Ureter (tissue), 1 donor: ENCODE measurements at places on chromosomes 12 and 14. TPM values are rescaled to one million over a fixed set of nuclear protein-coding genes. Genes with fewer than 3 reads are reported as not detected.

GRCh38 chr14:83780321-83780720, 1749.6 kb upstream of the FLRT2 start:
- DNase-seq, result no peak

DNA sequence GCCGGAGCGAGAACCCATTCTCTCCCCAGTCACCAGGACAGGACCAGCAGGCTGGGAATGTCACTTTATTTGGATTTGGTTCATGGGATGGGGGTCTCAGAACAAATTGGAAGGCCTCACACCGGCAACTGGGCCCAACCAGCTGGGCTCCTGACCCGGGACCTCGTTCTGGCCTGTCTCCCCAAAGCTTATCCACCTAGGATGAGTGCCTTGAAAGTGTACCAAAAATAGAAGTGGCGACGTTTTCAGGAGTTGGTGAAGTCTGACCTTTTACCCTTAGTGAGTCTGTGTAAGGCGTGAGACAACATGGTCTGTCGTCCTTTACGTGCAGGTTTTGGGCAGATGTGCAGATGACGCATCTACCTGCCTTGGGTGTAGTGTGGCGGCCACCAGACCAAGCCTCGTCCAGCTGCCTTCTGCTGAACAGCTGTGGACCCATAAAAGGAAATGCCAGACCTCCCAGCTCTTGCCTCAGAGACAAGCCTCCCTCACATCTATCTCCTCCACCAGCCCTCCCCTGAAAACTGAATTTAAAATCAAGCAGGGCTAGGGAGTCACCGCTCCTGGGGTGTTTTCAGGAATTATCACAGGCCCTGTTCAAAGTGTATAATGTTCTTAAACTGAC, 36.6 kb upstream of the CLMN start:
- DNase-seq, result no peak

DNA sequence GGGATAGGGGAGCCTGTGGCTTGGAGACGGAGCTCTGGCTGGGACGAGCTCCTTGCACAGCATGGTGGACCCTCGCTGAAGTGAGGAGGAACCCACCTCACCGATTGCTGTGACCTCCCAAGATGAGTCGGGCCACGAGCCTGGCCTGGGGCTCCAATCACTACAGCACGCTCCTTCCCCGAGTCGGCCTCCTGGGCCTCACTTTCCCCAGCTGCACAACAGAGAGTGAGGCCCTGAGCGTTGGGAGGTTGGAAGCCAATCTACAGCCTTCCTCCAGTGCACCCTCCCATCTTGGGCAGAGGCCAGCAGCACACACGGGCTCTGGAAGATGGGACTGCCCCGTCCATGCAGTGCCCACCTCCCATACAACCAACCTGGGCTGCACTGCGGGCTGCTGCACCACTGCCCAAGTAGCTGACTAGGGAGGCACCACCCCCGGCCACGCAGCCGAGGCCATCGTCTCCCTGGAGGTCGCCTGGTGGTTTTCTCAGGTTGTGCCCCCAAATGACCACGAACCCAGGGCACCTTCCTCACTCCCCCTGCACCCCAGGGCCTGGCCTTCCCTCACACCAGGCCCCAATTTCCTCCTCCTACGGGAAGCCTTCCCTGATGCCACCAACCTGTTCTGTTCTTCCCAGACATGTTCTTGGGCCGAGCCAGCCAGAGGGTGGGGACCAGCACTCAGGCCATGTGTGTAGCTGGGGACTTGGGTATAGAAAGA, 152.3 kb upstream of the C14orf180 start:
- DNase-seq, result no peak

The PZP gene
- 0.34 TPM for total RNA-seq

GRCh38 chr14:24310265-24310645, 315 bp downstream of the LTB4R2 start:
- DNase-seq, result no peak

The TAS2R30 gene
- 11.8 TPM for total RNA-seq

GRCh38 chr12:7959701-7960121, 23.7 kb upstream of the SLC2A3 start:
- DNase-seq, result no peak

DNA sequence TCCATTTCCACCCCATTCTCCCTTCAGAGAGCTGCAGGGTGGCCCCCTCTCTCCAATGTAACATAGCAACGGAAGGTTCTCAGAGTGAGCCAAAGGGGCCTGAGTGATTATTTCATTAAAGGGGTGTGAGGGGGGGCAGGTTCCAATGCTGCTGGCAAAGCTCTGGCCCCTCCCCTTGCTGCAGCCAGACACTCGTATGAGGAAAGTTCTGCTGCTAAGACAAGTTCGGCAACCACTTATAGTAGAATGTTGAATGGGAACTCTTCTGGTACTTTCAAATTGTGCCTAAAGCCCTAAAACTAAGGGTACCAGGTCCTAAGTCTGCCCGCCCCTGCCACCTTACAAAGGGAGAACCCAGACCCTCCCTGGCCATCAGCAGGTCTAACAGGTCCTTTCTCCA, 49.8 kb downstream of the PLEKHG3 start:
- DNase-seq, result no peak

GRCh38 chr12:63150713-63151622, at the start of gene AVPR1A:
Gene AVPR1A, minus strand, starts transcription at chr12:63151201. Its CDS starts 365 bp downstream, at chr12:63150836.
- DNase-seq, result peak; percentile 50

The SRSF5 gene
- total RNA-seq, result 377 TPM

- DNase-seq, result no peak
Observed at GRCh38 chr12:104495786-104496185, 39.0 kb downstream of the CHST11 start.

The OVCH1 gene
- total RNA-seq, result 0.18 TPM

The ALG10 gene
- 9.6 TPM for total RNA-seq

DNA sequence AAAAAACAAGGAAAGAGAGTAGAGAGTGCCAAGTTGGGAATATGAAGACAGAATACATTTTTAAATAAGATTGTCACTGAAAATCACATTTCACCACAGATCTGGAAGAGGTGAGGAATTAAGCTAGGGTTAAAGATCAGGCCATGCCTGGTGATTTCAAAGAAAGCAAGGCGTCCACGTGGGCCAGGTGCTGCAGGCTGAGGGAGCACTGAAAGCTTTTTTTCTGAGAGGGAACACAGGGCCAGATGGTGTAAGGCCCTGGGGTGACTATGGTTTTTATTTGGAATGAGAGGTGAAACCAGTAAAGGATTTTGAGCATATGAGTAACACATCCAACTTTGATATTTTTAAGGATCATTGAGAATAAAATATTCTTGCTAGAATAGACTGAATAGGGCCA, 20.9 kb downstream of the SYT1 start:
- DNase-seq, result no peak

DNA sequence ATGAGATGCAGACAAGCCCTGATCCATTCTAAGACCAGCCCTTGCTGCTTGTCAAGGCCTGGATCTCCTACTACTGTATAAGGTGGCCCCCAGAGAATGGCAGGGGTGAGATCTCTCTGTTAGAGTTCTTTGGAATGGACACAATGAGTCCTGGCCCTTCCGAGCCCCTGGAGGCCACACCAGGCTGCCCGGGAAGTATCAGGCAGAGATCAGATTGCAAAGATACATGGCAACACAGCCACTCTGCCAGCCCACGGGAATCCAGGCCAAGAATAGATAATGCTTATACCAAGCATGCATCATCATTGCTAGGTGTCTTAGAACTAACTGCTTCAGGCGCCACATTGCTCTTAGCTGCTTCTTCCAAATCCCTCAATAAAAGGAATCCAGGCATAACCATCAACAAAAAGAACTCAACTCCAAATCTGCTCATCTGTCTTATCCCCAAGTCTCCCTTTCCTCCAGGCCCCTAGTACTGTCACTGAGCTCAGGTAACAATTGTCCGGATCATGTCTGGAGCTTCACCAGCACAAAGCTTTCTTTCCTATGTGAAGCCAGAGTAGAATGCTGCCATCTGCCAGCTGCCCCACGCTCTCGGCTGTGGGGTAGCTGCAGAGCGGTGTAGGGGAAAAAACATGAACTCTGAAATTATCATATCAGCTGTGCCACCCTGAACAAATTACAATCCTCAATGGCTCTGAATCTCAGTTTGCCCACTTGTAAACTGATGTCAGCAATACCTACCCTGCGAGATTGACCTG, 5.5 kb upstream of the VASH1 start:
- no peak for DNase-seq
